ENCODE measurements at places on chromosomes 11 and 22. TPM values are rescaled to one million over a fixed set of nuclear protein-coding genes. Genes with fewer than 3 reads are reported as not detected.

GRCh38 chr11:103016031-103016430 is 60.5 kb upstream of the MMP13 start:
- no peak for DNase-seq
- H3K36me3 ChIP-seq, result no peaks in the 10 kb centered on the region
- H3K27ac ChIP-seq, result no peak overlapping the region
- H3K4me1 ChIP-seq, result no peaks in the 10 kb centered on the region

DNA sequence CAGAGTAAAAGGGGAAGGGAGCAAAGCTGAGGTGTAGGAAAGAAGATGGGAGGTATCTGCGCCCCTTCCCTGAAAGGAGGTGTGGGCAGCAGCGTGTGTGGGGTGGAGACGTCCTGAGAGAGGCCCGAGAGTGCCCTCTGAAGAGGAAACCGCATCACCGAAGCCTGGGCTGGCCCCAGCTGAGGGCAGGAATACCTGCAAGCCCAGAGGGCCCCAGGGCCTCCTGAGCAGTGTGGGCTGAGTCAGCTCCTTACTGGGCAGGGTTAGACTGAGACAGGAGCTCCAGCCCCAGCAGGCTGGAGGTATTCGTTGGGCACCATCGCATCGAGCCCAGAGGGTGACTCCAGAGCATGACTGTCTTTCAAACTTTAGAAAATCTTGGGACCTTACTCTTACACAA is 534.0 kb upstream of the B3GAT1 start:
- H3K36me3 ChIP-seq, result no peaks in the 10 kb centered on the region
- no peak overlapping the region for H3K27ac ChIP-seq
- H3K4me1 ChIP-seq, result no peaks in the 10 kb centered on the region
- no peak for DNase-seq
- H3K4me3 ChIP-seq, result no peak overlapping the region

DNA sequence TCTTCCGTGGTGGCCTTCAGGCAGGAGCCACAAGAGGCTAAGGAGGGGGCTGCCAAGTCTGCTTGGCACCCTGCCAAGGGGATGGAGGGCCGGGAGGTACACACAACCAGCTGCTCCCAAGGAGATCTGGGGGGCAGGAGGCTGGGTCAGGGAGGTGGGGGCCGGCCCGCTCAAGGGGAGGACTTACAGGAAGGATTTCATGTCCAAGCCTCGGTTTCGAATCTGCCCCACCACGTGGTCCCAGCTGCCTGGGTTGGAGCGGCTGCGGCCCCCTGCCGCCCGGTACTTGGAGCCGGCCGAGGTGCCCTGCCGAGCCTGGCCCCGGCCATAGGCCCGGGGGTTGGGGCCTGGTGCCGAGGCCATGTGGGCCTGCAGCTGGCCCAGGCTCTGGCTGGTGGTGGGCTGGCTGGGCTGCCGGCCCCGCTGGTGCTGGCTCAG is 33.5 kb downstream of the LRRC10B start:
- H3K36me3 ChIP-seq, result no peaks in the 10 kb centered on the region
- H3K4me1 ChIP-seq, result no peaks in the 10 kb centered on the region
- H3K4me3 ChIP-seq, result no peak overlapping the region

DNA sequence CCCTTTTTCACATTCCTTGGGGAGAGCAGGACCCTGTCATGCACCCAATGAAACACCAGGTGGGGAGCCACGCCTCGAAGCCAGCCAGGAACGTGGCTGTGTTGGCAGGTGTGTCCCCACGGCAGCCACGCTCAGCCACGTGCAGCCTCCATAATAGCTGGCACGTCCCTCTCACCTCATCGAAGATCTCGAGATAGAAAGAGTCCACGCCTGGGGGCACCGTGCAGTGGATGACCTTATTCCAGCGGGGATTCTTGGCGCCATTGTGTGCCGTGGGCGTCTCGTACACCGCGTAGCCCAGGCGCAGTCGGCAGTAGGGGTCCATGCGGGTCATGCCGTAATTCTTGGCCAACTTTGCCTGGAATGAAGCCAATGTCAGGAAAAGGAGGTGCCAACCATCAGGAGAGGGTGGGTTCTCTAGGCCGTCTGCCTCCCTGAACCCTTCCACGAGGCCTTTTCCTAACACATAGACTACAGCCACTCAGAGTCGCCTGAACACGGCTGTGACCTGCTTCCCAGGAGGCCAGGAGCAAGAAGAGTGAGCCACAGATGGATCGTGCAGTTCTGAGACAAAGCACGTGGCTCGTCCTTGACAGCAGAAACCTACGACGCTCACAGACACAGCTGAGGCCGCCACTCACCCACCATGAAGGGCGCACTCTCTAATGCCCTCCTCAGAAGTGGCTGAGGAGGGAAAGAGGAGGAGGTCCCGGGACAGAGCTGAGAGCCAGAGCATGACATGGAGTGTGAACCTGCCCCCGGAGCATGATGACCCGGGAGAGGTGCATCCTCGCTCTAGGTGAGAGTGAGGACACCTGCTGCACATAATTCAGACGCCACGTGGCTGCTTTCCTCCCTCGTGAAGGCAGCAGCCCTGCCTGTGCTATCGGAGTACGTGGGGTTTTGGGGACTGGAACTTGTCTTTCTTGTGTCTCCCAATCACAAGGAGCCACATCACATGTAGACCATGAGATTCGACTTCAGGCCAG is 19.1 kb downstream of the TOLLIP start:
- H3K27ac ChIP-seq, result no peak overlapping the region
- no peak overlapping the region for H3K4me3 ChIP-seq
- DNase-seq, result no peak
- H3K36me3 ChIP-seq, result peaks cover 7% of the 10 kb centered on the region
- H3K27me3 ChIP-seq, result no peaks in the 10 kb centered on the region
- H3K4me1 ChIP-seq, result peaks cover 18% of the 10 kb centered on the region

- no peak overlapping the region for H3K4me3 ChIP-seq
- H3K36me3 ChIP-seq, result no peaks in the 10 kb centered on the region
- no peaks in the 10 kb centered on the region for H3K4me1 ChIP-seq
- H3K27me3 ChIP-seq, result no peaks in the 10 kb centered on the region
- no peak overlapping the region for H3K27ac ChIP-seq
Measured at GRCh38 chr11:120778685-120779490, 245.0 kb upstream of the TBCEL start.

Gene KCNJ5
- 1.5 TPM for total RNA-seq

Gene OR8D4
- total RNA-seq, result not detected

Gene HTR3A
- total RNA-seq, result not detected

DNA sequence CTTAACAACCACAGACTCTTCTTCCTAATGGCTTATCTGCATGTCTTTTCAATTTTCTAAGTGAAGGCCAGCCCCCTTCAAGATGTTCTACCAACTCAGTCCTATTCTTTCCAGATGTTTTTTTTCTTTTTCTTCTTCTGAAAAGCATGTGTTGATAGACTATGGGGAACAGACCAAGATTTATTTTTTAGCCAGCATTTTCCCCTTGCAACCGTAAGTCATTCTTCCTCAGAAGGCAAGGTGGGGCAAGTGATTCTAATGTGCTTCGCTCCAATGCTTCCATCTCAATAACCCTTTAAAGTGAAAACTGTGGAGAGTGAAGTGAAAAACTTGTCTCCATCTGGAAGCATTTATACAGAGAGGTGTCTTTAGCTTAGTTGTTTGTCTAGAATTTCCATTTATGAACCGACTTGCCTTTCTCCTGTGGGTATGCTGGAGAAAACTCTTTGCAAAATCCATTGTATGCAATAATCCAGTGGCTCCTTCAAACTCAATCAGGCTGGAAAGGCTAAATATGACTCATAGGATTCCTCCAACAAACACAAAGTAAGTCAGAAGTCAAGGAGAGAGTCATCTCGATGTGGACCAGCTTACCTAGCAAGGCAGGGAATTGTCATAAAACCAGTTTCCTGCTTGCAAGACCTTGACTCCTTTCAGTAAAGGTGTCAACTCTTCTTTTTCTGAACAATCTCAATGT is 83.7 kb downstream of the MAML2 start:
- H3K27me3 ChIP-seq, result no peaks in the 10 kb centered on the region
- H3K27ac ChIP-seq, result peak overlapping the region; percentile 66
- H3K4me3 ChIP-seq, result no peak overlapping the region
- no peak for DNase-seq

Gene SCGB1D2
- total RNA-seq, result not detected

DNA sequence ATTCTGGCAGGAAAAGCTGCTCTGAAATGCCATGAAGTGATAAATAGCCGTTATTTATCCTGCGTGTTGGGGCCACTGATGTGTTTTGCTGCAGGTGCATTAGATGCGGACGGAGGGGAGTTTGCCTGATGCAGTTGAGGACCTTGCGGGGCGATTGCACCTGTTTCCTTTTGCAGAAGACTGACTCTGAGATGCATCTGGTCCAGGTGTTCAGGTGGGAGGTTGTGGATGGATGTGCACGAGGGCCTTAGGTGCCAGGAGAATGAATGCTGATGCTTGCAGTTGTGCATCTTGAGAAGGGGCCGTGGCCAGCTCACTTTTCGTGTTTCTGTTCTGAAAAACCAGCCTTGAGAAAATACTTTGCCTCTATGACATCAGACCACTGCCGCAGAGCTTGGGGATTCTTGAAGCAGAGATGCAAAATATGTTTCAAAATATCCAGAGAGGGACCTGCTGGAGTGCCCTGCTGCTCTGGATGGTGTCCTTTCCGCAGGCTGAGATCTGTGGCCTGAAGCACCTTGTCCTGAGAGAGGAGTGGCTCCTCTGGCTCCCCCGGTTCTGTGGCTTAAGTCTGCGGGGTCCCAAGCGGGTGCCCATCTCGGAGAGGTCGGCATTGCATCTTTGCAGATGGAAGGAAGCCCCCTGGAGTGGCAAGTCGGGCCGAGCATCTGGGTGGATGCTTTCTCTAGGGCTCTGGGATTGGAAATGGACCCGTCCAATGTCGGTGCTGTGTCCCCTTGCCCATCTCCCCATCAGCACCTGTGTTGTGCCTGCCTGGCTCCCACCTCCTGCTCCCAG is 1031.1 kb downstream of the TBC1D22A start:
- no peak overlapping the region for H3K27ac ChIP-seq
- peak; percentile 62 for DNase-seq
- H3K27me3 ChIP-seq, result no peaks in the 10 kb centered on the region
- no peaks in the 10 kb centered on the region for H3K4me1 ChIP-seq
- no peak overlapping the region for H3K4me3 ChIP-seq

DNA sequence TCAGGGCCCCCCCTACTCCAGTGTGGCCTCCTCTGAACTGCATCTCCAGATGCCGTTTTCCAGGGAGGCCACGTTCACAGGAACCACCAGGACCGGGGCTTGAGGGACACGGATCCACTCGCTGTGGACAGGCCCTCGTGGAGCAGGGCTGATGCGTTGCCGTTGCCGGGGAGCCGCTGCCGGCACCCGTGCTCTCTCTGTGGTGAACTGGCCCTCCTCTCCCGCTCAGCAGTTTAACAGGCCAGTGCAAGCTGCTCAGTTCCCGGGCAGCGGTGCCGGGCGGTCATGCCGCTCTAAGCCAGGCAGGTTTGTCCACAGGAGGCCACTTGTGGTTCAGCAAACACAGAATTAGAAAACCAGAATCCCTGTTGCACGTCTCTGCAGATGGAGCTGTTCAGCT is 301.6 kb downstream of the TBC1D22A start:
- no peaks in the 10 kb centered on the region for H3K27me3 ChIP-seq
- no peaks in the 10 kb centered on the region for H3K4me1 ChIP-seq
- H3K4me3 ChIP-seq, result no peak overlapping the region
- H3K27ac ChIP-seq, result no peak overlapping the region

DNA sequence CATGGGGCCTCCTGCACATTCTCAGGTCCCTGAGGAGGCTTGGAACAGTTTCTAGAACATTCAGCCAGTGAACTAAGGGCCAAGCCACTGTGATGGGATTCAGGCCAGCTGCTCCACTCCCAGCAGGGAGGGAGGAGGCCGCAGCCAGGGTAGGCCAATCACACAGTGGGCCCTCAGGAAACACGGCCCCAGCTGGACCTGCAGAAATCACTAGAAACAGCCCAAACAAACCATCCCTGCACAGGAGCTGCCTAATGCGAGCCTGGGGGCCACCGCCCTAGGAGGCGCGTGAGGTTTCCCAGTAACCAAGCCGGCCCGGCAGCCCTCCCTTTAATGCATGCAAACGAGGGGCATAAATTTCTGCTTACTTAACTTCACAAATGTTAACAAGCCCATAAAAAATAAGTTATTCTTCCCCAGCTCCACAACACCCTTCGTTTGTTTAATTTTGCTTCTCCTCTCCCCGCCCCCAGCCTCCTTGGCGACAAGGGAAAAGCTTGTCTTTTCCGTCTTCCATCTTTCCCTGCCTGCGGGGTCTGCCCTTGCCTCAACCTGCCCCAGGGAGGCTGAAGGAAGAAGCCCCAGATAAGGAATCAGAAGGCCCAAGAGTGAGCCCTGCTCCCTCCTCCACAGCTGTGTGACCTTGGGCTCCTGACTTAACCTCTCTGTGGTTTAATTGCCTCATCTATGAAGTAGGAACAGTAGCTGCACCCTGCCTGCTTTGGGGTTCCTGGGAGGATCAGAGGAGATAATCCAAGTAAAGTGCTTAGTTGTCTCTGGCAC is 25.7 kb downstream of the ELFN2 start:
- no peak overlapping the region for H3K4me3 ChIP-seq
- no peak for DNase-seq
- no peaks in the 10 kb centered on the region for H3K27me3 ChIP-seq
- no peak overlapping the region for H3K27ac ChIP-seq

GRCh38 chr11:107824668-107825369 is 33.8 kb downstream of the SLC35F2 start:
- H3K27me3 ChIP-seq, result no peaks in the 10 kb centered on the region
- no peak for DNase-seq
- no peak overlapping the region for H3K4me3 ChIP-seq
- no peaks in the 10 kb centered on the region for H3K4me1 ChIP-seq

Gene SAC3D1
- total RNA-seq, result 11.8 TPM

DNA sequence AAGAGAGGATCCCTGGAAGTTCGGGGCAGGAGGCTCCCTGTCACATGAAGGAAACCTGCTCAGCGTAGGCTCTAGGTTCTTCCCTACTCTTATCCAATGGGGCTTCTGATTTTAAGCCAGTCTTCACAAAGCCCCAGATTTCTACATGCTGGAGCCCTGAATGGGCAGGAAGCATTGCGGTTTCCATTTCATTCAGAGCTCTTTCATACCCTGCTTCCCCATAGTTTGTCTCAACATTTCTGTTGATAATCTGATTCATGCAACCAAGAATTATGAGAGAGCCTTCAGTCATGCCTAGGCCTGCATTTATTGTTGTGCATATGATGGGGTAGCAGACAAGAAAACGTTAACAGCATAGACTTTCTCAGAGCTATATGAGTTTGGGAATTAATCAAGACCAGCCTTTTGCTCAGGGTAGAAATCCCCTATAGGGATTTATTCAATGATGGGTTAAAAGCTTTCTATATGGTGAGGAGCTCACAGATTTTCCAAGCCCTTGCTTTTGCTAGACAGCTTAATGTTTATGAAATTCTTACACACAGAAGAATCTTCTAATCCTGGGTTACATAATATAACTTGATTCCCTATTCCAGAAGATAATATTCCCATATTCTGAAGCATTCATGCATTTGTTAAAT is 15.9 kb downstream of the OR51B4 start:
- no peaks in the 10 kb centered on the region for H3K36me3 ChIP-seq
- H3K27me3 ChIP-seq, result no peaks in the 10 kb centered on the region
- no peak overlapping the region for H3K27ac ChIP-seq
- no peak for DNase-seq

DNA sequence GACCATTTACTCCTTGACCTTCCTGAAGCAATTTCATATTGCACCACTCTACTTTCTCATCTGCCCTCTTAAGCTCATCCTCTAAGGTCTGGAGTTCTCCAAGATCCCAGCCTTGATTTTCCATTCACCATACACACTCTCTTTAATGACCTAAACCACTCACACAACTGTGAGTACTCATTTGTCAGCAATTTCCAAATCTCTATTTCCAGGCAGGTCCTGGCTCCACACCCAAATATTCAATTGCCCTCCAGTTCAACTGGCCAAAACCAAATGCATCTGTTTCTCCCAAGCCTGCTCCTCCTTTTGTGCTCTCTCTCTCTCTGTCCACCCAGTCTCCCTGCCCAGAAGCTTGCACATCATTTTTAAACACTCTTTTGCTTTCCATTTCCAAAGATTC is 39.6 kb downstream of the NEU3 start:
- H3K27ac ChIP-seq, result no peak overlapping the region
- peak; percentile 16 for DNase-seq
- no peak overlapping the region for H3K4me3 ChIP-seq

Gene CCDC73
- total RNA-seq, result not detected
